Hematopoietic multipotent progenitor cell treated with erythropoietin and hydrocortisone succinate and interleukin-3 and kit ligand, for 8 days (in vitro differentiated cells): ENCODE measurements at places on chromosomes 11 and 22.

GRCh38 chr11:120978701-120979100 is 45.2 kb upstream of the TBCEL start:
- no peak for DNase-seq

- DNase-seq = no peak
Observed at GRCh38 chr11:29324328-29324727, 692.5 kb downstream of the KCNA4 start.

DNA sequence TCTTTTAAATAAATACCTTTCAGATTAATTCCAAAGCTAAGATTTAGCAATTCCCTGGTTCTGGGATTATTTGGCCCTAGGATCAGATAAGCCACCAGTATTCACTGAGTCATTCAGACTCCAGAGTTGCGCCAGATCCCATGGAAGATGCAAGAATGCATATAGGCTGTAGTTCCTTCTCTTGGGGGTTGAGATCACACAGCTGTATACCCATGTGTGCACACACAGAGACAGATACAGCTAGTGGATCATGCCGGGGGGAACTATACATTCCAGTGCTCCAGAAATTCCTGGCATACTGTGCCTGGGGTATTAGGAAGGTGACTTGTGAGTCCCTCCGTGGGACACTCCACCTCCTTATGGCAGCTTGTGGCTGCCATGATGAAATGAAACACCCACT is 75.4 kb downstream of the ZBTB16 start:
- DNase-seq = no peak

- peak; percentile 100 for DNase-seq
Observed at GRCh38 chr11:74011360-74012073, 2.6 kb upstream of the UCP3 start.

DNA sequence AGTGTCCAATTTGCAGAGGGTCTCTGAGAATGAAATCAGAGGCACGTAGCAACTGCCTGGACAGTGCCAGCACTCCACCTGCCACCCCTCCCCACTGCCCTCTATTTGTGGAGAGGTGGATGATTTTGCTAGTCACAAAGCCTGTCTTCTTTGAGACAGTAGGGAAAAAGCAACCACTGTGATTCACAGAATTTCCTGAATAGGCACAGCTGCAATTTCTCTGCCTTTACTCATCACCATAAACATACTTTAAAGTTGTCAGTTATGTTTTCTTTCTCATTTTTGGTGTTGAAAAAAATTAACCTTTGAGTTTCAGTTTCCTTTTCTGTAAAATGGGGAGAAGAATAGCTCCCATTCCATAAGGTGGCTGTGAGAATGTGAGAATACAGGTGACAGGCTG is 134.3 kb downstream of the TEAD1 start:
- DNase-seq = no peak

DNA sequence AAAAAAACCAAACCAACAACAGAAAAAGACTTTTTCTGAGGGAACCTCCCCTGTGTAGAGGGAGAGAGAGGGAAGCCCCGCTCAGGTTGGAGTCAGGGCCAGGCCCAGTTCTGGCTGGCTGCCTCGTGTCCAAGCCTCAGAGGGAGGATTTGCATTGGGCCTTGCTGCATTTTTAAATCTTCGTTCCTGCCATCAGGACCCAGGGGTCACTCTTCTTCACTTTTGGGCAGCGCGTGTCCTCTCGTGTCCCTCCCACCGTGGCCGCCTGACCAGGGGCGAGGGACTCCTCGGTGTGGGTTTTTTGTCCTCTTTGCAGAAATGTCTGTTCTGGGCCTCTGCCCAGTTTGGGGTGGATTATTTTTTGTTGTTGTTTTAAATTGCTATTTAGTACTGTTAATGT is 57.9 kb downstream of the LRRC74B start:
- DNase-seq = no peak

GRCh38 chr11:69400771-69401590 is 80.5 kb upstream of the LINC01488 start:
- DNase-seq = no peak

- DNase-seq = peak; percentile 68
Observed at GRCh38 chr11:14499178-14499559, 442 bp downstream of the COPB1 start.

- no peak for DNase-seq
Observed at GRCh38 chr11:12069066-12069676, 41.2 kb upstream of the MICAL2 start.

GRCh38 chr11:64951529-64951928 is 15.8 kb upstream of the GPHA2 start:
- DNase-seq = no peak

DNA sequence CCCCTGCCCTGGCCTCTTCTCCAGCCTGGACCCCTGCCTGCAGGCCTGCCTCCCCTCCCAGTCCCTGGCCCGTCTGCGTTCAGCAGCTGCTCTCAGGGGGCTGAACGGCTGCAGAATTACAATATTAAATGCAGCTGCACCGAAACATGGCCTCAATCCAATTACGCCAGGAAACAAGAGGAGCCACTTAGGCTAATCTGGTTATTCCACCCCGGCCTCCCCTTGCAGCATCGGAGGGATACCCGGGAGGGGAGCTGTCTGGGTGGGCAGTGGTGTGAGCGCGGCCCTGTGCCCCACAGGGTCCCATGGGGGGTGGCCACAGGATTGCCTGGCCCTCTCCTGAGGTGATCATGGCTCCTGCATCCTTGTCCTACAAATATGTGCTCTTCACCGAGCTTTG is 42.6 kb downstream of the FLRT1 start:
- no peak for DNase-seq

- DNase-seq = no peak
Observed at GRCh38 chr11:1532606-1533341, 39.3 kb downstream of the DUSP8 start.

- DNase-seq = no peak
Observed at GRCh38 chr11:61056571-61056970, 45.7 kb upstream of the CD5 start.

DNA sequence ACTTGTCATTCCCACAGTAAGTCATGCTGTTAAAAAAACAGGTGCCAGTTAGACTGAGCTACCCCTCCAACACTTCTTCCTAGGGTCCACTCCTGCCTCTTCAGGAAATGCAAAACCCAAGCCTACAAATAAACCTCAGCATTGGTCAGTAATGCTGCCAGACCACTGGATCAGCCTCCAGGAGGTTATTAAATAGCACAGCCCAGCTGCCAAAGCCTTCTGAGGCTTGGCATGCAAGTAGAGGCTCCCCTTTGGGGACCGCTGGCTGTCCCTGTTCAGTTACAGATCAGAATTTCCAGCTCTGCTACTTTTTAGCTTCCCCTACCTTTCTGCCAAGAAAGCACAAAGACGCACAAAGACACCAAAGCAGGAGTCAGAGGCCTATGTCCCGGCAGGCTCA is 33.3 kb downstream of the ABTB2 start:
- DNase-seq = no peak

- DNase-seq = no peak
Observed at GRCh38 chr11:73761403-73761945, 600 bp upstream of the RAB6A start.

DNA sequence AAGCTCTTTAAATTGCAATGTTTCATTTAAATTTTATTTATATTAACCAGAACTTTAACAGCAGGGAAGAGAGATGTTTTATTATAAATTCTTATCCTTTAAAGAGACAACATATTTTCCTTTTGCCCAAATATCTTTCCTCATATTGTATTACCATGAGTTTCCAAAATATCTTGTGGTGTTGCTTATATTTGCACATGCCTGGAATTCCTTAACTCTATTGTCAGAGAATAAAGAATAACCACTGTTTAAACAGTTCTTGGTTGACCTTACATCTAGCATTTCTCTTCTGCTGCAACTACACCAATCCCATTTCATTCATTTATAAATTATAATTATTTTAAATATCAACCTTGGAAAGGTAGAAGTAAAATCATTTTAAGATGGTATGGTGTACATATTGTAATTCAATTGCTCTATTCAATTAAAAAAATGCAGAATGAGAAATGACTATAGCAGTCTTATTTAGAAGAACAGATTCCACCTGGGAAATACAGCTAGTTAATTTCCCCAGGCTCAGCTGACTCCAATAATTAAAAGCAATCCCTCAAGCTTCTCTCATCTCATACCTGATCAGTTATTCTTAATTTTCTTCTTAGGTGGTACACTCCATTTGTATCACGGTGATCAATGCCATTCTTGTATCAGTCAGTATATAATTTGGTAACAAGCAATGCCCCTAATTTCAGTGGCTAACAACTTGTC is 923.3 kb downstream of the KCNA4 start:
- DNase-seq = no peak

DNA sequence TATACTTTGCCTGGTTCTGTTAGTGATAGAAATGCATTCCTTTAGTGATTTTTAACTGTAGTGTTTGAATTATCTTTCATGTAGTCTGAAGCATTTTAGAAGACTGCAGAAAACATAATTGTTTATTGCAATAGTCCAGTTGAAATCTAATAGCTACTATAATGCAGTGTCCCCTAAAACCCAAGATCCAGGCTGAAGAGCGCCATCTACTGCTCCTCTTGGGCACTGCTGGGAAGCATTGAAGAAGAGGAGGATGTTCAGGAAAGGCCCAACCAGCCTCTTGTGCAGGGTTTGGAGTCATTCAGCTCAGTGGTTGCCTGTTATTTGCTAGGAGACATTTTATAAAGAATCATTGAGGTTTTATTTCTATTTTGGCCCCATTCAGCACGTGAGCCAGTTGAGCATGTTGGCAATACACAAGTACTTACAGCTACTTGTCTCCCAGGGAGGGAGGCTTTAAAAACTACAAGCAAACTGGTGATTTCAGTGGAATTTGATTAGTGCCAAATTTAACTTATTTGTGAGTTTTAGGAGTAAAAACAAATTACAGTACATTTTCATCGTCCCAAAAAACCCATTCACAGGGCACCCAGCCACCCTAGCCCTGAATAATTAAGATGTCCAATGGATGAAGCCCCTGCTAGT is 74.9 kb upstream of the HORMAD2 start:
- peak; percentile 85 for DNase-seq

GRCh38 chr22:45804986-45805325 is 133.3 kb downstream of the ATXN10 start:
- DNase-seq = peak; percentile 15

GRCh38 chr11:44067266-44067665 is 1.2 kb downstream of the ACCS start:
- DNase-seq = peak; percentile 77

- DNase-seq = no peak
Observed at GRCh38 chr11:96755209-96755608, 365.4 kb downstream of the JRKL start.

DNA sequence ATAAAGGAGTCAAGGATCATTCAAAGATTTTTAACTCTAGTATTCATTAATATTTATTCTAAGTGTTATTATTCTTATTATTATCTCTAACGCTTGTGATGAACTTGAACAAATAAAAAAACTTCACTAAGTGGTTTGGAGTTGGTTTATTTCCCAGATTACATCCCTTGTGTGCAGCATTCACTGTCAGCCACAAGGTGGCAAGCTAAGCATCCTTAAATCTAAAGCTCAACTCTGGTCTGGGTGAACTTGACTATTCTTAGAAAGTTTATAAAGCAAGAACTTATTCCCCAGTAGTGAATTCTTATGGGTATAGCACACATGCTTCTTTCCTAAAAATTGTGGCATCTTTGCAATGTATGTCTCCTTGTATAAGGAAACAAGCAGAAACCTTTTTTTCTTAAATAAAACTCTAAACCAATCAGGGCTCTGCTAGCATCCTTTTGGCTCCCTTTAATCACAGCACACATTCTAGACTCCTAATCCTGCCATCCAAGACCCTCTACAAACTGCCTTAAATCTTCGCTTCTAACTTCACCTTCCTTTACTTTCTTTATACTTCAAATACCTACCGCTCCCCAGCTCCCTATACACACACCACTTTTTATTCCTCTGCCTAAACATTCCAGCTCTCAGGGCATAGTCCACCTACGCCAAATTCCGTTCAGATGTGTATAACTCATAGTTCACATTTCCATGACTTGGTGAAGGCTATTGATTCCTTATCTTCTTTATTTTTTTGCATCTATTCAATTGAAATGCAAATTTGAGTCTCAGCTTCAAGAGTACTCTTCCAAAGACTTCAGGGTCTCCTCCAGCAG is 1068.8 kb downstream of the DLG2 start:
- DNase-seq = peak; percentile 40

DNA sequence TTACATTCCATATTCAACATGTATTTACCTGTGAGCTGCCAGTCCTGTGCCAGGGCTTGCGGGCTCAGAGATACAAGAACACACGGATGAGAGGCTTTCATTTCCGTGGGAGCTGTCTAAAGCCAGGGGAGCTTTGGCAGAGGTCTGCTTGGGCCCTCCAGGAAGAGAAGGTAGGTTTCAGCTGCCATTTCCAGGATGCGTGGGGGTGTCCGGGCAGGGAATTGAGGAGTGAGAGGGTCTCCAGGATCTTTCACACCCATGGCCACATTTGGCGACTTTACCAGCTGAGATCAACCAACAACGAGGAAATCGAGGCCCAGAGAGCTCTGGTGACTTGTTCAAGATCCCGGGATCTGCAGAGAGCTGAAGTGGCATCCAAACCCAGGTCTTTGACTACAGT is 119.6 kb downstream of the BUD13 start:
- no peak for DNase-seq

DNA sequence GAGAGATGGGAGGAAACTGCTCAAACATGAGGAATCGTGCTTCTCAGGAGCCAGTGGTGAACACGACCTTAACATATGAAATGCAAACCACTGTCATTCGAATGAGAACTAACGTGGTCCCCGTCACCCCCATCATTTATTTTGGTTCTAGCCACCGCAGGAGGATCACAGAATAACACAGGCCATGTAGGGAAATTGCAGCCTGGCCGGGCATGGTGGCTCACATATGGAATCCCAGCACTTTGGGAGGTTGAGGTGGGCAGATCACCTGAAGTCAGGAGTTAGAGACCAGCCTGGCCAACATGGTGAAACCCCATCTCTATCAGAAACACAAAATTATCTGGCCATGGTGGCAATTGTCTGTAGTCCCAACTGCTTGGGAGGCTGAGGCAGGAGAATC is 27.1 kb downstream of the KRTAP5-5 start:
- DNase-seq = no peak

GRCh38 chr11:123303924-123304323 is 108.9 kb upstream of the CLMP start:
- DNase-seq = no peak

DNA sequence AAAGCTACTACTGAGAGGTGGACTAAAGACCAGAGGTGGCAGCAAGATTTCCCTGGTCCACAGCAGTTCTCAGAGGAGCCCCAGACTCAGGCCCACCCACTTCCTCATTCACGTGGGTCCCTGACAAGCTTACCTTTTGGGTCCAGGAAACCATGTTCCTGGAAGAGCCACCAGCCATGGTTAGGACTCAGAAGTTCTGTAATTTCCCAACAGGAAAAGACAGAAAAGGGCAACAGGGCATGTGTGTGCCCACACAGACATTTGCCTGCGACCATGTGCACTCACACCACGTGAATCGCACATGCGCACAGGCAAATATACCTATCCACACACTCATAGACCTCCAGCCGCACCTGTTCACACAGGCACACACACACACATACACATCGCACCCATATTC is 42.9 kb downstream of the LRRC32 start:
- no peak for DNase-seq

DNA sequence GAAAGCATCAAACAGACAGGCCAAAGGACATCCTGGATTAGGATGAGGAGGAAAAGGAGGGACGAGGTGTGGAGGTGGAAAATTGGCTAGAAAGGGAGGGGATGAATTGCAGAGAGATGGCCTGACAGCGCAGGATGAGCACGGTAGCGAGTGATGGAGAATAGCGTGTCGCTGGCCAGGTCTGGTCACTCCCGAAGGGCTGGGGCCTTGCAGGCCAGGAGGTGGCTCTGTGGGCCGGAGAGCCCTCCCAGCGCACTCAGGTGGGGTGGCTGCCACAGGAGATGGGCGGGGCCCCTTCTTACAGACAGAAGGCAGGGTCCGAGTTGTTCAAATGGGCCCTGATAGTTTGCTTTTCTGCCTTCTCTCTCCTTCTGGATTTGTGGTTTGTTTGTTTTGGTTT is 37.1 kb upstream of the THY1 start:
- DNase-seq = no peak
